Esophagus squamous epithelium (tissue), 5 donors: ENCODE measurements at places on chromosomes 11 and 22.

DNA sequence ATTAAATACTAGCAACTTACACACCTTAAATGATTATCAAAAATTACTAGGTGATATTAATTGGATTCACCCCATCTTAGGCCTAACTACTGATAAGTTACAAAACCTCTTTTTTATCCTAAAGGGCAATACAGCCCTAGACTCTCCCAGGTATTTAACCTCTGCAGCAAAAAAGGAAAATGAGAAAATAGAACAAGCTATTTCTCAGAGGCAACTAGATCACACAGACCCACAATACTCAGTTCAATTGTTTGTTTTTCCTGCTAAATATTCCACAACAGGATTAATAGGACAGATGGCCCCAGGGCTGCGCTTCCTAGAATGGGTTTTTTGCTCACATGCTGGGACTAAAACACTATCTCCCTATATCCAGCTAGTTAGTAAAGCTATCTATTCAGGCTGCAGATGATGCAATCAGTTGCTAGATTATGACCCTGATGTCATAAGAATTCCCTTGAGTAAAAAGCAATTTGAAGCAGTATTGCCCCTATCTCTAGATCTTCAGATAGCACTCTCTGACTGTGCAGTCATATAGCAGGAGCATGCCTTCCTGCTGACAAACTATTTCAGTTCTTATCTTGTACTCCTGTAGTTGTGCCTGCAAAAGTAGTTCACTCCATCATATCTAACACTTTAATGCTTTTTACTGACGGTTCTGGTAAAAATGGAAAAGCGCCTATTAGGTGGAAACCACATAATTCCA is 1595.5 kb upstream of the TENM4 start:
- no peak for DNase-seq

- no peak for DNase-seq
Measured at GRCh38 chr11:8814209-8814922, 96.6 kb upstream of the AKIP1 start.

- no peak for DNase-seq
Measured at GRCh38 chr11:114215871-114216795, 80.1 kb upstream of the NNMT start.

GRCh38 chr11:32905028-32905667 is 12.5 kb downstream of the QSER1 start:
- no peak for DNase-seq

DNA sequence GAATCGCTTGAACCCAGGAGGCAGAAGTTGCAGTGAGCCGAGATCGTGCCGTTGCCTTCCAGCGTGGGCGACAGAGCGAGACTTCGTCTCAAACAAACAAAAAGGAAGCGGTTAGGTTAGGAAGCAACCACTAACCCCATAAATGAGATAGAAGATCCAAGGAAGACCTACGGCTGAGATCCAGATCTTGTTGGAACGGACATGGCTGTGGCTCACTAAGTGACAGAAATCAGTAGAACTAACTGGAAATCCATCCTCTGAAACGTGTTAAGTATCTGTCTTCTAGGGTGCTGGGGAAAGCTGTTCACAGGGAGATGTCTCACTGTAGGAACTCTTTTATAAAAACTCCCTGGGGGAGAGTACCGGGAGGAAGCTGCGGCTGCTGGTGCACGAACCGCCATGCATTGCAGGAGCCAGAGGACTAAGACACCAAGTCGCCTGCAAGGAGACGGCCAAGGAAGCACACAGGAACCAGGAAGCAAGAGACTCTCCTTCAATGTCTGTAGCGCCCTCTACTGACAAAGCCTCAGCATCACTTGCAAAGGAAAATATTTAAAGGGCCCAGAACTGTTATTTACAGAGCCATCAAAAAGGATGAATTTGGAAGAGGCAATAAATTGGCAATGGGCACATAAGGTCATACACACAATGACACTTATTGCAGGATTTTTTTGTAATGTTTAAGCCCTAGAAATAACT is 16.9 kb upstream of the SPTY2D1 start:
- no peak for DNase-seq

- DNase-seq: no peak
Measured at GRCh38 chr11:122853971-122854446, 15.7 kb downstream of the CRTAM start.

DNA sequence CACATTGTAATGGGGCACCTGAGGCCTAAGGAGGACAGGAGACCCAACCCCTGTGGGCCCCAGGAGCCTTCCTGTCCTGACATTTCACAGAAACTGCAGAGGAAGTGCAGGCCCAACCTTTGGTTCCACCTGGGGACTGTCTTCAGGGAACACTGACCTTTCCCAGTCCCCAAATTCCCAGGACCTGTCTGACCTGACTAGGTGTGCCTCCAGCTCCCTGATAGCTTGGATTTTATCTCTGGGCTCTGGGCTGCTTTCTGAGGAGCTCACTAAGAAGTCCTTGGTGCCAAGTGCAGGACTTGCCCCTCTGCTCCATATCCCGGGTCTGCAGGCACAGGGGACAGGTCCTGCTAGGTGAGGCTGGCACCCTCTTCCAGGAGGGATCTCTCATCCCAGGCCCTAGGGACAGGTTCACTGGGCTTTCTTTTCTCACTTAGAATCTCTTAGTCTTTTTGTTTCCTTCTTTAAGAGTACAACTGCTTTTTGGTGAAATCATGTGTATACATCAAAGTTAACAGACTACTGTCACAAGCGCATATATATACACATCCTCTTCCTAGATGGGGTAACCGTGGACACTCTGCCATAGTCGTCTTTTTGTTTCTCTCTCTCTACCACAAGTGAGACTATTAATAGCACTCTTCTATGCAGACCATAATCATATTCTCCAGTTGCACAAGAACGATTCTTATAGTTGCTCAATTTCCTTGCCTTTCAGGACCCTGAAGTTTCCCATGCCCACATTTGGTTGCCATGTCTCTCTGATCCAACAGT is 72.0 kb upstream of the IGLL5 start:
- DNase-seq: no peak

- no peak for DNase-seq
Measured at GRCh38 chr11:112730591-112730990, 230.6 kb upstream of the NCAM1 start.

GRCh38 chr11:78332174-78332866 is 85.3 kb downstream of the GAB2 start:
- DNase-seq: no peak

DNA sequence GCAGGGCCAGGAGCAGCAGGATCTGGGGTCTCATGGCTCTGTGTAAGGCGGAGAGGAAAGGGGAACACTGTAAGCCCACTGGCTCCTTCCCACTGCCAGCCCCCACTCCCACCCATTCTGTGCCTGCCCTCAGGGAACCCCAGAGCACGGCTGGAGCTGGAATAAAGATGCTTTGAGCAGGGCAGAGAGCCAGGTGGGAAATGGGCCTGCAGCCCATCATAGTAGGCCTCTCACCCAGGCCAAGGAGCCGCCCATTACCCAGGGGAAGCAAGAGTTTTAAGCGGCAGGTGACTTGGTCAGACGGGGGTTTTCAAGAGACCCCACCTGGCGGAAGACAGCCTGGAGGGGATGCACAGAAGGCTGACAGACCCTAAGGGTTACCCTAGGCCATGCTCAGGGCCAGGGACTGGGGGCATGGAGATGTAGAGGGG is 4.6 kb downstream of the LRRC32 start:
- no peak for DNase-seq

GRCh38 chr11:97570636-97571035 is 1180.8 kb downstream of the JRKL start:
- no peak for DNase-seq

DNA sequence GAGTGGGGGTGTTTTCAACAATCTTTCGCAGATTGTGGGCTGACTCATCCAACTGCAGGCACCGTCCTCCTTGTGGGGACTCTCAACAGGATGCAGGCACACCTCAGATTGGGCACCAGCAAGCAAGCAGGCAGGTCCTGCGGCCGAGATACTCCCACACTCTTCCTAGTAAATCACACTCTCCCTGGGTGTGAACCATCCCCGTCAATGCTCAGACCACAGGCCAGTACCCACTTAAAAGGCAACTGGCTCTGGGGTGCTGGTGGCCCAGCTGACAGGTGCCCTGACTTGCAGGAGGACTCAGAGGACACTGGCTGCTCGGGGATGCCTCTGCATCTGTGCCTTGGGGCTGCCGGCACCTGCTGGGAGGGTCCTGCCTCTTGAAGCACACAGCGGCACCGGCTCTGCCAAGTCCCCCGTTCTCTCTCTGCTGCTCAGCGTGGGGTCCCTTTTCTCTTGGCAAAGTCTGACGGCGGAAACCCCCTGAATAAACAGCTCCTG is 282.5 kb downstream of the CTTN start:
- no peak for DNase-seq

- no peak for DNase-seq
Measured at GRCh38 chr11:8320076-8320475, 56.4 kb upstream of the LMO1 start.

GRCh38 chr11:75858613-75859012 is 43.6 kb downstream of the UVRAG start:
- no peak for DNase-seq

DNA sequence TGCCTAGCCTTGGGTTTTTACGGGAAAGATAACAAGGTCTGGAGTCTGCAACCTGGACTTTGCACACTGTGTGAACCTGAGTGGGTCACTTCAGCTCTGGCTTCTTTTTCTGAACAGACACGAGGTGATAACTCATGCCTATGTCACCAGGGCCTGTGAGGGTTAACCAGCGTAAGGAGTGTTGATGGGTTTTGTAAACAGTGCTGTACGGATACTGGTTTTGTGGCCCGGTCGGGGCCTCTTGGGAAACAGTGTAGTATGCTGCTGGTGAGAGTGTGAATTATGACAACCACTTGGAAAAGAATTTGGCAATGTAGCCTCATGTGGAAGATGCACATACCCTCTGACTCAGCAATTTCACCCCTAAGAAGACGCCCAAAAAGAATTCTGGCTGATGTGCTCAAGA is 266.8 kb downstream of the MN1 start:
- DNase-seq: no peak

- DNase-seq: no peak
Measured at GRCh38 chr11:6263662-6264061, 4.0 kb downstream of the CCKBR start.

GRCh38 chr11:69209038-69209350 is 53.3 kb downstream of the SMIM38 start:
- DNase-seq: no peak

DNA sequence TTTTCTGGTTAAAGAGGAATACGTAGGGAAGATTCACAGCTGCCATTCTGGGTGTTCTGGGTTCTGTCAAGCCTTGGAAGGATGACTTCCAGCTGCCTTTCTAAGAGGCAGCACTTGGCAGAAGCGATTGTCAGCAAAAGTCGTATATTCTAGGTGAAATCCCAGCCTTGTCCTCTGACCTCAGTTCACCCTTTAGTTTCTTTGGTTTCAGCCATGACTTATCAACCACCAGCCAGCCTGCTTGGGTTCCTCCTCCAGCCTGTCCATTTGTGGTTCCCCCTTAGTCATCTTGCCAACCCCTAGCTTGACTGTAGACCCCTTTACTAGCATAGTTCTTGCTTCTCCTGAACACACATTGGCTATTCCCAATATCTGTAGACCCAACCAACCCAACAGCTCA is 102.3 kb upstream of the CD44 start:
- no peak for DNase-seq

GRCh38 chr11:79052544-79052943 is 388.3 kb downstream of the TENM4 start:
- DNase-seq: no peak

DNA sequence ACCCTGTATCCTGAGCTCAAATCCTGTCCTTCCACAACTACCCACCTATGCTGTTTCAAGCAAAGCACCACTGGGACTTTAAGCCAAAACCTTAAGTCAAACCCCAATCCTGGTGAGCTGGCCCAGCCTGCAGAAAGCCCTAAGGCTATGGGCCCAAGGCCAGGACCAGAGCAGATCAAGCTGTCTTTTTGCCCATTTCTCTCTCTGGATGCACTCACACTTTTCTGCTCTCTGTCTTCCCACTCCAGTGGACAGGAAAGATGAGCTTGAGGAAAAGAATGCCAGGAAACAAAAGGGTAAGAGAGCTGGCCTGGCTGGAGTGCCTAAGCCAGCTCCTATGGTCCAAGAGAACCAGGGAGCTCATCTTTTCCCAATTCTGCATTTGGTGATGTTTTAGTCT is 284.3 kb upstream of the ISX start:
- no peak for DNase-seq

- DNase-seq: no peak
Measured at GRCh38 chr11:116185551-116185950, 587.2 kb downstream of the BUD13 start.

DNA sequence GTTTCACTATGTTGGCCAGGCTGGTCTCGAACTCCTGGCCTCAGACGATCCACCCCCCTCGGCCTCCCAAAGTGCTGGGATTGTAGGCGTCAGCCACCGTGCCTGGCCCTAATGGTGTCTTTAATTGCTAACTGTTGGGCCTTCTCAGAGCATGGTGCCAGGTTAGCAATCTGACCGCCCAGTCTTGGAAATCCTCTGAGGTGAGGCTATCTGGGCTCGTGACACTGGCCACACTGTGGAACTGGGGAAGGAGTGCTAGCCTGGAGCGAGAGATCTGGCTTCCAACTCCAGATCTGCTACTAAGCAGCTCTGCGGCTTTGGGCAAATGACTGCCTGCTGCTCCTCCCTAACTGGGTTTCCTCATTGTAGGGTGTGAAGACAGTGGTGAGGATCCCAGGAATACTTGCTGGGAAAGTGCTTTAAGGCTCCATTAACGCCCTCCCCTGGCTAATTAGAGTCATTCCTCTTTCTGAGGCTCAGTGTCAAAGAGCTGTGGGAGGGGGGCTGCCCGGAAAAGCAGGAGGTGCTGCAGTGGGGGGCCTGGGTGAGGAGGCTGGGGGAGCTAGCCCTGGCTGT is 35.4 kb downstream of the CHRDL2 start:
- no peak for DNase-seq

DNA sequence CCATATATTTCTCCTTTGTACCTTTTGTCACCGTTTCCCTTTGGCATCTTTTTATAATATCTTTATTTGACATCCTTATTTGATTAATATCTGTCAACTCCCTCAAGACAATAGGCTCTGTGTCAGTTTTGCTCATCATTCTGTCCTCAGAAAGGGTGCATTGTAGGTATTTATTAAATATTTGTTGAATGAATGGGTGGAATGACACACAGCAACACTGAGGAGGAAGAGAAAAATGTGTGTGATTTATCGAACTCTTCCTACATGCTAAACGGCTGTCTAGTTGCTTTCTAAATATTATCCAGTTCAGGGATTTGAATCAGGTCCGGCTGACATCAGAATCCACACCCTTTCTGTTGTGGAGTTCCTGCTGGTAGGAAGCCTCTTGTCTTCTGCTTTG is 98.2 kb downstream of the NAV2 start:
- DNase-seq: no peak

GRCh38 chr22:40128989-40129388 is 48.7 kb upstream of the TNRC6B start:
- no peak for DNase-seq

- DNase-seq: no peak
Measured at GRCh38 chr11:27394781-27395228, 31.8 kb upstream of the CCDC34 start.

DNA sequence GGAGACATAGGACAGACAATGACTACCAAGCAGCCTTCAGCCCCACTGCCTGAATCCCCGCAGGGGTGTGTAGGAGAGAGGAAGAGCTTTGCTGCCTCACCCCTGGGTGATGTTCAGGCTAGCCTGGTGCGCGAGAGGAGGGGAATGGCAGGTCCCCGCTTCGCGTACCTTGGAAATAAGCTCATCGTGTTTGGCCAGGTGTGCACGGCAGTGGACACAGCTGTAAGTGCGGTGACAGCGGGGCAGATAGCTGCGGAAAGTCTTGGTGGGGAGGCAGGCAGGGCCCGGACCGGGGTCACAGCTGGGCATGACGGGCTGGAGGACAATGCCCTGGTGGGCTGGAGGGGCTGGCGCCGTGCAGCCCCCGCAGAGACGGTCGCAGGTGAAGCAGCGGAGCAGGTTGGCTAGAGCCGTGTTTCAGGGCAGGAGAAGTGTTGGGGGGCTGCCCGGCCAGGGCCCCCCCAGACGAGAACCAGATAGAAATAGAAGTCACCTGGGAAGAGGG is 2.9 kb downstream of the YPEL4 start:
- no peak for DNase-seq
